Fibroblast of skin of right quadriceps (primary cell): ENCODE measurements at places on chromosomes 7 and 10.
A peak's percentile ranks its signal among the peaks of the same experiment; 100 is the strongest.

GRCh38 chr10:24000271-24000813 lies 208.6 kb upstream of the KIAA1217 start:
- DNase-seq = no peak

- no peak for DNase-seq
Observed at GRCh38 chr10:23139677-23140076, 44.3 kb downstream of the MSRB2 start.

DNA sequence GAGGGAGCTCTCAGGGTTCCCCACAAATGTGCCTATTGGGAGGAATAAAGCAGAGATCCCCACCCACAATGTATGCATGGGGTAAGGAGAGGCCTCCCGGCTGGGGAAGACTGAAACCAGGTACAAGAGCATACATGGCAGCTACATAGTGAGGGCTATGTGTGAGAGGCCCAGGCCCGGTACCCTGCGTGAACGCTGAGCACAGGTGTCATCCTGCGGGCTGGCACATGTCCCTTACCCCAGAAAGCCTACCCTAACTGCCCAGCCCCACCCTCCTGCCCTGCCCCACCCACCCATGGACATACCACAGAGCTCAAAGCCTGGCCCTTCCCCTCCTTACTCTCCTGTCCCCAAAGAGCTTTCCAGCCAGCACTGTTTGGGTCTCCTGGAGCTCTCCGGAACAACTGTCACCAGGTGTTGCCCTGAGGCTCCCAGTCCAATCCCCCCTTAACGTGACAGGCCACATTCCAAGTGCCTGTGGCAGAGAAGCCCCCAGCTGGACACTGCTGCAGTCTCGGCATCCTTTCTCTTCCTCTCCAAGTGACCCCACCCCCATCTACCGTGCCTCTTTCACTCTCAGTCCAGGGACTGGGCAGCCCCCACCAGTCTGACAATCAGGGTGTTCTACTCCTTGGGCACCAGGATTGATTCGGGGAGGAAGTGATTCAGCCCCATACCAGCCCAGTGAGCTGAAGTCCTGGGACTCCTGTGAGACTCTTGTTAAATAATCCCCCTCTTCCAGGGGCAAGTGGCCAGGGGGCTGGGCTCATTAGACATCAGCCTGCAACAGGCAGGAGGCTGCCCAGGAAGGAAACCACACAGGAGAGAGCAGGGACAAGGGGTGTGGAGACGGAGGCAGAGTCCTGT lies 19.6 kb downstream of the GRID1 start:
- no peak for DNase-seq

- no peak for DNase-seq
Observed at GRCh38 chr7:77202481-77202976, 2.9 kb upstream of the FGL2 start.

- peak; percentile 45 for DNase-seq
Observed at GRCh38 chr10:88990384-88991160, at the start of gene FAS. Gene FAS, plus strand, starts transcription at chr10:88990798. Its CDS starts 79 bp downstream, at chr10:88990877.

DNA sequence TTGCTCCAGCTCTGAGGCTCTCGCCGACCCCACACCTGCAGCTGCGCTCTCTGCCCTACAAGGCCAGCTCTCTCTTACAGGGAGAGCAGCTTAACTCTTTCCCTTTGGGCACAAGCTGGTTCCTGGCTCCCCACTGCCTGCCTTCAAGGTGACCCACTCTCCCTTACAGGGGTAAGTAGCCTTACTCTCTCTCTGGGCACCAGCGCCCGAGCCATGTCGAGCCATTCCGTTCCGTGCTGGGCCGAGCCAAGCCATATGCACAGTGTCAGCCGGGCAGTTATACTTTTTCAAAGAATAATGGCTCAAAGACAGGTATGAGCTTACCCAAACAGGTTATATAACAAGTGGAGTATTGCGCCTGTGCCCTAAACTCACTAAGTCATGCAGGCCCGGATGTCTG lies 44.6 kb downstream of the VIM start:
- no peak for DNase-seq

GRCh38 chr7:117145333-117145732 lies 177.5 kb downstream of the WNT2 start:
- DNase-seq = no peak

GRCh38 chr10:27625452-27626211 lies 120.0 kb downstream of the MKX start:
- DNase-seq = peak; percentile 85

- no peak for DNase-seq
Observed at GRCh38 chr10:128880159-128880725, 586.8 kb upstream of the MGMT start.

DNA sequence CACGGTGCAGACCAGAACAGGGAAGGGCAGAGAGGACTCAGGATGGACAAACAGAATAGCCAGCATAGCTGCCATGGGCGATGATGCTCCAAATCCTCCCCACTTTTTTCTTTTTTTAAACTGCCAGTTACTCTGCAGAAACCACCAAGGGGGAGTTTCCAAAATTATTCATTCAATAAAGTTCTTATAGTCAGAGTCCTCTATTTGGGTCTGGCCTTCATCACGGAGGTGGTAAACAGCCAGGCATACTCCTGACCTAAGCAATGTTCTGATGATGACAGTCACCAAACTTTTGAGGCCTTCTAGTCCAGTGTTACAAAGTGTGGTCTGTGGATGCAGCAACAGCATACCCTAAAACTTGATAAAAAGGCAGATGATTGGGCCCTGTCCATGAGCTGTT lies 12.3 kb downstream of the RAPGEF5 start:
- DNase-seq = no peak

DNA sequence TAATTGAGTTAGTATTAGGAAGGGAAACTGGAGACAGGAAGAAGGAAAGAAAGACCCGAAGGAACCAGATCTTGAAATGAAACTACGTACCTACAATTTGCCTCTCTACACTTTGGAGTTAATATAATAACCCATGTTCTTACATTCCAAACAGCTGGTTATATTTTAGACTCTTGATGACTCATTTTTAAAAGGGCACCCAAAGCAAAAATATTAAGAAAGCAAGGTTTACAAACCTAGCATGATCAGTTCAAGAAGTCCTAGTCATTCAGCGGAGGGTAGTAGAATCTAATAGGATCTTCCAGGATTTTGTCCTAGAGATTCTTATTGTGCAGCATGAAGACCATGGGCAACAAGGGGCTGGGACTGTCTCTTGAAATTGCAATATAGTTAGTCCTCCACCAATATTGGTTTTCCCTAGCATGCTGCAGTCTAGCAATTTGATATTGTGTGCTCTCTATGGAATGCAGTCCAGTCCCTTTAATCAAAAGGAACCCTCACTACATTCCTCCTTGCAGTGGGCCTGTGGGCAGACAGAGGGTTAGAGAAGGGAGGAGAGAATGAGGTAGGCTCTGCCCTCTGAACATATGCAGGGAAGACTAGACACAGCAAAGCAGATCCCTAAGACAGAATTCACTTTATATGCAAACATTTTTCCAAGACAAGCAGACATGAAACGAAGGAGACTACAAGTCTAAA lies 230.3 kb downstream of the INHBA start:
- peak; percentile 43 for DNase-seq

DNA sequence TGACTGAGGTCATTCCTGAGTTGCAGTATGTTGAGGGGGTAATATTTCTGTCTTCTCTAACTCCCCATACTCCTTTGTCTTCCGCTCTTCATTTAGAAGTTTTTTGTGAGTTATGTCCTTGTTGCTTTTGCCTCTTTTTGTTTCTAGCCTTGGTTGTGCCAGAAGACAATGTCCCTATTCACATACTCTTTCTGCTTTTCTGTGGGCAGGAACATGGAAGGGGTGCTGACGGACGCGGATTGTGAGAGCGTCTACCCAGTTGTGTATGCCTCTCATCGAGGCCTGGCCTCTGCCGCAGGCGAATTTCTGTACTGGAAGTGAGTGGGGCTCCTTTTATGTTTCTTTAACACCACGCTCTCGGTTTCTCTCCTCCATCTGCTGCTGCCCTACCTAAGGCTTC lies 20.5 kb downstream of the STAG3 start:
- no peak for DNase-seq

DNA sequence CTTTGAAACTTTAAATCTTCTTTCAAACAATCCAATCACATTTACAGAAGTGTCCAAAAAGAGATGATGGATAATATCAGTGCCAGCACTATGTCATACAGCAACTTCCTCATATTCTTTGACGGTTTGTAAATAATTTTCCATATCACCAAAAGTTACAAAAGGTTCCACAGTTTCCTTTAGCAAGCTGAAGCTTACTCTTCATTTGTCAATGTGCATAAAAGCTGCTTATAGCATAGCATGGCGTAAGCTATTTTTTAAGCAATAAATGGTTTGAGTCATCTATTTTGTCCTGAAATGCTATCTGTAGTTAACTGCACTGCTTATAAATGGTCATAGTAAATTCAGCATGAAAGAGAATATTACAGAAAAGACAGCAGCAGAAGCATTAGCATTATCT lies 95.1 kb downstream of the ETV1 start:
- DNase-seq = no peak

DNA sequence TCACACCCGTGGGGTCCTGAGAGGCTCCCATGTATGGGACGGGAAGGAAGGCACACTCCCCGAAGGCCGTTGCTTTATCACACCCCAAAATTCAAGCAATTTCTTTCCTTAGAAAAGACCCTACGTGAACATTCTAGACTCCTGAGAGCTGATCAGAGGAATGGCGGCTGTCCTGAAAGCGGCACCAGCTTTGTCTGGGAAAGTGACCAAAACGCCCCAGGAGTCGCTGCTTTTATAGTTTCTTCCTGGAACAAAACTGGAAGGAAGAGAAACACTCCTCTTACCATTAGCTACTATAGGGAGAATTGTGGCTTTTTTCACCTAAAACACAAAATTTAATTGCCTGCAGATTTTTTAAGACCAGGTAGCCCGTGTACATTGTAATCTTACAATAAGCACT lies 261.8 kb upstream of the RNF32 start:
- no peak for DNase-seq

DNA sequence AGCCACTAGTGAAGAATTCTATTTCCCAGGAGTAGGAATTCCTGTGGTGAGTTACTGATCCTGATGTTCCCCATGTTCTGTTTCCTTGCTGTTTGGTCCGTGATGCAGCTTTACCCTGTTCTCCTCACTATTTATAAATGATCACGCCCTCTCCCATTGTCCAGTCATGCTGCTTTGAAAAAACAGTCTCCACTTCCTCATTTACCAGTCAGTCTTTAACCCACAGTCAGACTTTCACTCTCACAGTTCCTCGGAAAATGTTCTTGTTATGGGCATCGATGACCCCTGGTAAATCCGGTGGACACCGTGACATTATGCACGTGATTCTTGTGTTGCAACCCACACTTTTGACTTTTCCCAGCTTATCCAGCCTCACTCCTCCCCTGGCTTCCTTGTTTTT lies 14.4 kb downstream of the SCIN start:
- peak; percentile 54 for DNase-seq

- no peak for DNase-seq
Observed at GRCh38 chr7:157279741-157280215, 57.0 kb upstream of the DNAJB6 start.
